ENCODE measurements at places on chromosomes 1 and 21.
A peak's percentile ranks its signal among the peaks of the same experiment; 100 is the strongest.

GRCh38 chr1:165807613-165808012 is 19.8 kb upstream of the UCK2 start:
- no peak for DNase-seq

GRCh38 chr1:204263254-204263910 is 49.6 kb upstream of the GOLT1A start:
- DNase-seq: no peak

GRCh38 chr1:32929366-32929765 is 28.2 kb upstream of the TMEM54 start:
- no peak for DNase-seq

DNA sequence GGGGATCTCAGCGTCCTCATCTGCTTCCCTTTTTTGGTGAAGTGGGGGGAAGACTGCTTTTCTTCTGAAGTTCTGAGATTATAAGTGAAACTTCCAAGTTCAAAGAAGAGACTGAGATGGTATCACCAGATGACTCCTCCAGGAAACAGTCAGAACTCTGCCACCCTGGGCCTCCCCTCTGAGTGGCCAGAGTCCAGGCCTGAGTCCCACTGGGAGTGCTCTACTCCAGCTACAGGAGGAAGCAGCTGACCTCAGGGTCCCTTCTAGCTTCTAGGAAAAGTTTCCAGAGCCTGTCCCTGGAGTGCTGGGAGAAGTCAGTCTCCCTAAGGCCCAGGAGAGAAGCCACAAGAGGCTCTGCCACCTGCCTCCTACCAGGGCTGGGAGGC is 104.7 kb downstream of the CASZ1 start:
- no peak for DNase-seq

DNA sequence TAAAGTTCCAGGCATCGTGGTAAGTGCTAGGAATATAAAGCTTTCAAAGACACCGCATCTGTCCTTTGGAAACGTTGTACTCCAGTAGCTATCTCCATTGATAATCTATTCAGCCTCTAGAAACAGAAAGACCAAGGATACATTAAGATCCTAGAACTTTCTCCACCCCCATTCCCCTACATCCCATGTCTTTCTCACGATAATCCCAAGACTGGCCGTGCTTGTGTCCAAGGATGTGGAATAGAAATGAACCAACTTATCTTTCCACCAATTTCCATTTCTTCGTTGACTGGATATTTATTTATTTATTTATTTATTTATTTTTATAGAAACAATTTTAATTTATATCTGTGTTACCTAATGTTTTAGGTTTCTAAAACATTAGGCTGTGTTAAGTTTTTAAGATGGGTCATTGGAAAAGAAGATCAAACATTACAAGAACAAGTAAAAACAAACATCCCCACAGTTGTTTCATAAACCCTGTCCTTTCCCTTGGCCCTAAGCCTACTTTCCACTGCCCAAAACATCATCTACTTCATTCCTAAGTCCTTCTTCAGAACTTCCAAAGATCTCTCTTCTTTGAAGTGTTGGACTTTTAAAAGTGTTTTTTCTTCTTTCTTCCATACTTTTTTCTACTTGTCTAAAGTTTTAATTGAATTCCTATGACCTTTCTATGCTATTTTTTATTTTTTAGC is 39.7 kb downstream of the LRRC8C start:
- DNase-seq: no peak

- DNase-seq: no peak
These were observed 42.7 kb downstream of the DENND2C start for GRCh38 chr1:114627107-114627506.

DNA sequence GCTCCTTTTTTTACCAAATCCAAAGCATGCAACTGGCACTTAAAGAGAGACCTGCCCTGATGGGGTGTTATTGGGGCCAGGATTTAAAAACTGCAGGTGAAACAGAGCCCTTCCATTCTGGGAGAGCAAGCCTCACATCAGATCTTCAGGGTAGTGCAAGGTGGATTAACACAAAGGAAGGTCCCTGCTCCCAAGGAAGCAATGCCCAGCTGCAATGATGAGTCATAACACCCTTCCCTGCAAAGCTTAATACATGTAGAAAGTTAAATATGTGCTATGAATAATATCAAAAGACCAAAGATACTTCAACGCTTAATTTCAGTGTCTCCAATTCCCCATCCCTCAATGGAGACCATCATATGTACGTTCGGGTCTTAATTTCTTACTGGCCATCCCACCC is 508.0 kb downstream of the OMA1 start:
- no peak for DNase-seq

- DNase-seq: no peak
These were observed 8.7 kb downstream of the GRHL3 start for GRCh38 chr1:24327891-24328290.

DNA sequence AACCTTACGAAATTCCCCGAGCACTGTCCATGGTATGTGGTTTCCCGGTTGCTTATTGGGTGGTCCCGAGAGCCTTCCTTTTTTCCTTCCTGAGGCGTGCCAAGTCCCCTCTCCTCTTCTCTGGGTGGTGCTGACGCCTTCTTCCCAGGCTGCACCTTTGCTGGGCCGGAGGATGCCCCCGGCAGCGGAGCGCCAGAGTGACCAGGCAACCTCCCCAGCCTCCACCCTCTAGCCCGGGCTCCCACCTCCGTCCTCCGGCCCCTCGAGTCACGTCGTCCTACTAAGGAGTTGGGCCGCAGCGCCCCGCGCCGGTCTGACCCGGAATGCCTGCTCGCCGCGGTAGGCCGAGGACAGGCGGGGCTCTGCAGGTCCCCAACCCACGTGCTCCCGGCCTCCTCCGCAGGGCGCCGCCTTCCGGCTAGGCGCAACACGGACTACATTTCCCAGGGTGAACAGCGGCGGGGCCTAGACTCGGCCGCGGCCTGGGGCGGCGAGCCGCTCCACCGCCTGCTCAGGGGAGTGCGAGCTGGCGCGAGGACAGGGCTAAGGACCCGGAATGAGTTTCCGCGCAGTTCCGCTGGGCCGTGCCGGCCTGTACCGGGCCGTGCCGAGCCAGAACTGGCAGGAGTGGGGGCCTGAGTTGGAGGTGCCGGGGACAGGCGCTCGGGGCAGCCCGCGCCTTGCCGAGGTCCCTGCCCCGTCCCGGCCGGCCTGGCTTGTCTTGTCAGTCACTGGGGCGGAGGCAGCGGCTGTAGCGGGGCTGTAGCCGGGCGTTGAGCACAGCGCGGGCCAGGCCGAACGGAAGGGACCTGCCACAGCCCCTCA is at the start of gene IPO13:
Gene IPO13, plus strand, starts transcription at position 715 of the 825 bp plus-strand sequence. CDS start 651 bp downstream, outside the sequence.
- peak; percentile 99 for DNase-seq

GRCh38 chr1:9321480-9321849 is 28.8 kb downstream of the SPSB1 start:
- no peak for DNase-seq

DNA sequence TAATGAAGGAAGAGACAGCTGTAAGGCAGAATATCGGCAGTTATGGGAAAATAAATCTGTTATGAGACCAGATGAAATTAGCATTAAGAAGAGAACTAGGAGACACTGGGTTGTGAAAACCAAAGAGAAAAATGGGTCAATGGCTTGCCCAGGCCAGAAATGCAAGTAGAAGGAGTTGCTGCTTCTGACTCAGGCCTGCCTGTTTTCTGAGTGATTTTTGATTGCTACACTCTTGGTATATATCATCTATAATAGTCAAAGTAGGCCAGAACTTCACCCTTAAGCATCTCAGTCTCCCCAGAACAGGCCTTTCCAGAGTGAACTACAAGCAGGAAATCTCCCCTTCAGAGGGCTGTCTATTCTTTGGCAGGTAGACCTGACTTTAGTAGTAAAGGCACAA is 107.0 kb downstream of the NRIP1 start:
- DNase-seq: no peak
